CD4-positive, CD25-positive, alpha-beta regulatory T cell (primary cell): ENCODE measurements at places on chromosomes 6 and 20. TPM values are rescaled to one million over a fixed set of nuclear protein-coding genes. Genes with fewer than 3 reads are reported as not detected.

DBNDD2 gene
- 19.5 TPM for polyA plus RNA-seq

KCNQ5 gene
- 2.4 TPM for polyA plus RNA-seq

RCAN2 gene
- polyA plus RNA-seq, result 0.14 TPM

TRIM31 gene
- 0.13 TPM for polyA plus RNA-seq

PSORS1C2 gene
- polyA plus RNA-seq, result not detected

RSPO3 gene
- polyA plus RNA-seq, result not detected

PNLDC1 gene
- polyA plus RNA-seq, result not detected

CST2 gene
- polyA plus RNA-seq, result not detected

DUSP15 gene
- not detected for polyA plus RNA-seq

RAMACL gene
- 0.33 TPM for polyA plus RNA-seq

BPIFB2 gene
- not detected for polyA plus RNA-seq

LY6G6C gene
- polyA plus RNA-seq, result not detected

COL9A3 gene
- not detected for polyA plus RNA-seq

LIME1 gene
- polyA plus RNA-seq, result 338 TPM

DEFB132 gene
- polyA plus RNA-seq, result not detected

MOG gene
- not detected for polyA plus RNA-seq

IL22RA2 gene
- polyA plus RNA-seq, result not detected

MUCL3 gene
- not detected for polyA plus RNA-seq

CST4 gene
- polyA plus RNA-seq, result not detected

TDP2 gene
- polyA plus RNA-seq, result 57.2 TPM

ECHDC1 gene
- polyA plus RNA-seq, result 54.6 TPM

SASH1 gene
- not detected for polyA plus RNA-seq

EEF1E1 gene
- 58.2 TPM for polyA plus RNA-seq

UNC93A gene
- not detected for polyA plus RNA-seq

BTBD3 gene
- not detected for polyA plus RNA-seq

PET117 gene
- 29.2 TPM for polyA plus RNA-seq

PRR18 gene
- not detected for polyA plus RNA-seq

BTN1A1 gene
- polyA plus RNA-seq, result not detected

KHDC1L gene
- not detected for polyA plus RNA-seq

C20orf202 gene
- not detected for polyA plus RNA-seq

NKX2-2 gene
- not detected for polyA plus RNA-seq

DNAH8 gene
- polyA plus RNA-seq, result 0.39 TPM

TMEM217 gene
- 0.38 TPM for polyA plus RNA-seq
